ENCODE measurements at places on chromosomes 3 and 15. TPM values are rescaled to one million over a fixed set of nuclear protein-coding genes. Genes with fewer than 3 reads are reported as not detected.

The NAA50 gene
- total RNA-seq: 161 TPM

The ZFYVE19 gene
- total RNA-seq: 14.8 TPM

The DAZL gene
- total RNA-seq: not detected

The VIPR1 gene
- total RNA-seq: 1.7 TPM

The C3orf52 gene
- total RNA-seq: 11.7 TPM
